ENCODE measurements at places on chromosomes 2 and 18.
A peak's percentile ranks its signal among the peaks of the same experiment; 100 is the strongest.

DNA sequence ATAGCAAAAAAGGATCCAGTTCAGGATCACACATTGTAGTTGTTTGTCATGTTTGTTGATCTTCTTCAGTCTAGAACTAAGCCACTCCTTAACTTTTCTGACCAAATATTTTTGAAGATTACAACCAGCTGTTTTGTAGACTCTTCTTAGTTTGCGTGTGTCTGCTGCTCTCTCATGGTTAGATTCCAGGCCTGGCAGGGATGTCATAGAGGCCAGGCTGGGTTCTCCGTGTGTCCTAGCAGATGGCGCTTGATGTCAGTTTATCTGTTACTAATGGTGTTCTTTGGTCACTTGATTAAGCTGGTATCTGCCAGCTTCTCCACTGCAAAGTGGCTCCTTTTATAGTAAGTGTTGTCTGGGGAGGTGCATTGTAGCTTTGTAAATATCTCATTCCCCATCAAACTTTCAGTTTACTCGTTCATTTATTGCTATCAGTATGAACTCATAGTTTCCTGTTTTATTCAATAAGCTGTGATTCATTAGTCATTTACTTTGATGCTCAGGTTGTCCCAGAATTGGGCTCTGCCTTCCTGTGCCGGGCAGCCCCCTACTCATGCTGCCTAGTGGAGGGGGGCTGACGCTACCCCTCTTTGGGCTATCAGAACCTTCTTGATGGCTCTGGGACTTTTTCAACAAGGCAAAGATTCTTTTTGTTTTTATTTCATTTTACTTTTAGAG lies 42.1 kb downstream of the GRHL1 start:
- no peak for DNase-seq

GRCh38 chr2:235112365-235112764 lies 160.5 kb downstream of the SH3BP4 start:
- DNase-seq, result no peak

DNA sequence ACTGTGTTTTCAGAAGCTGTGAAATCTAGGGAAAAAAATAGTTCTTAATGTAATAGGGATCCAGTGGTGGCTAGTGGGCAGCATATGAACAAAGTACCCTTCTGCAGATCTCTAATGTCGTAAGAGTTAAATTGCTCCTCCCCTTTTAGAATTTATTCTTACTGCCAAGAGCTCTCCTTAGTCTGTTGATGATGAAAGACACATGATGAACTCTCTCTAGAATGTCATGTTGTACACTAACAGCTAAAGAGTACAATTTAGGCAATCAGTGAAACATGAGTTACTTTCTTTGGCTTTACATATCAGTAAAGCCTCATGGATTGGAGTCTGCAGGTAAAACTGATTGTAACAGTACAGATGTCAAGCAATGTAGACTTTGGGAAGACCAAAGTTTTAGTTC lies 84.2 kb downstream of the SLC39A10 start:
- no peak for DNase-seq

DNA sequence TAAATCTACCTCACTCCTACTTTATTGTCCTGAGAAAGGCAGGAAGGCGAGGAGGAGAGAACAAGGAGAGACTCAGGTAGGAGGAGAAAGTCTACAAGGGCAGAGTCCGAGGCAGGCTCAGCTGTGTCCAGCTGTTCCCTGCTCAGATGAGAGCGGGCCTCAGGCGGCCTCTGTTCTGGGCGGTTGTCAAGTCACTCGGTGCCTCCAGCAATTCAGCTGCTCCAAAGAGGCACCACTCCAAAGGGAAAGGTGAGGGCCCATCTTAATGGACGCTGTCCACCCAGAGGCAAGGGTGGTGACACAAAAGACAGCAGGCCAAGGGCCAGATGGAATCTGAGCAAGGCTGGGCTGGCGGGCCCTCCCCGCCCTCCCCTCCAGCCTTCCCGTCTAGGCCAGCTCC lies 101.4 kb upstream of the EPAS1 start:
- DNase-seq, result no peak

DNA sequence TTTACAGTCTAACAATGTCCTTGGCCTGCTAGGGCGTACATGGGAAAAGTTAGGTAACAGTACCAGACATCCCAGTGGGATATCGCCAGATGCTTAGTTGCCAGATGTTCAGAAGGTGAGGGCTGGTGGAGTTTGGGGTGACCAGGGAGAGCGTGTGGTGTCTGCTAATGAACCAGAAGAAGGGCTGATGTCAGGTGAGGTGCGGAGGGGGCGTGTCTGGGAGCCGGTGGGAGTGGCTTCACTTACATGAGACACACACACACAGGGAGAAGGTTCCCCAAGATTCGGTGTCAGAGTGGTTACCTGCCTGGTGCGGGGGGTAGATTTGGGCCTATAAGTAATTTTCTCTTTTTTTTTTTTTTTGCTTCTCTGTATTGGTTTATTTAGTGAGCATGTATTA lies 12.2 kb downstream of the RAB31 start:
- DNase-seq, result no peak

DNA sequence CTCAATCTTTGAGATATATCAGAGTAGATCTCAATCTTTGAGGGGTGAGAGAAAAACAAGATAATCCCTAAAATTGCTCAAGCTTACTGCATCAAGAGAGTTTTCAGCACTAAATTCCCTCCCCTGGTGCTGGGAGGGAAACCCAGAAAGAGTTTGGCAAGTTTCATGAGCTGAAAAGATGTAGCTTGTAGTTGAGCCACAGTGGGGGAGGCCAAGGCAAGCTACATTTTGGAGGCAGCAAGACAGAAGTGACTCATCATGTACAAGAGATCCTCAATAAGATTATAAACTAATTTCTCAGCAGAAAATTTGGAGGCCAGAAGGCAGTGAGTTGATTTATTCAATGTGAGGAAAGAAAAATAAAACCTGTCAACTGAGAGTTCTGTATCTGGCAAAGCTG lies 308.2 kb downstream of the PIEZO2 start:
- no peak for DNase-seq

DNA sequence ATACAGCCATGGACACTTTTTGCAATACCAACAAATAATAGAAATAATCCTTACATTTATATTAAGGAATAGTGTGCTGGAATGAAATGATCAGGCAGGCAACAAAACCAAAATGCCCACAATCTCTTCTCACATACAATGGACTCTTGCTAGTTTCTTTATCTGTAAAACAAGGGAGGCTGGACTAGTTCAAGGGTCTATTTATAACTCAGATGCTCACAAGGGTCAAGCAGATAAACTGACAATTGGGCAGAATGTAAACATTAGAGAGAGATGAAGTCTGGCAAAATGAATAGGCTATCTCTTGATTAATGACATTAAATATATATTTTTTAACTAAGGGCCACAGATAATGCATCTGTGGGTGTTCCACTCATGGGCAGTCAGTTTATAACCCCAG lies 11.4 kb downstream of the PPIL3 start:
- DNase-seq, result no peak

- DNase-seq, result peak; percentile 41
Observed at GRCh38 chr2:238238766-238239542, 884 bp downstream of the HES6 start.

GRCh38 chr2:230687498-230687897 lies 25.1 kb upstream of the CAB39 start:
- no peak for DNase-seq

GRCh38 chr18:37665346-37665745 lies 99.7 kb upstream of the CELF4 start:
- no peak for DNase-seq

DNA sequence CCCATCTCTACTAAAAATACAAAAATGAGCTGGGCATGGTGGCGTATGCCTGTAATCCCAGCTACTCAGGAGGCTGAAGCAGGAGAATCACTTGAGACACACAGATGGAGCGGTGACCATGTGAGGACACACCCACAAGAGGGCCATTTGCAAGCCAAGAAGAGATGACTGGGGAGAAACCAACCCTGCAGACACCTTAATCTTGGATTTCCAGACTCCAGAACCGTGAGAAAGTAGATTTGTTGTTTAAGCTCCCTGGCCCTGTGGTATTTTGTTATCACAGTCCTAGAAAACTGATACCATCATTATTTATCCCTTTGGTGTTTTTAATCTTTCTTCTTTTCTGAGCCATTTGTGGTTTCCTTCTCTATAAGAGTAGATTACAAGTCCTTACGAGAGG lies 88.6 kb upstream of the ID2 start:
- no peak for DNase-seq

GRCh38 chr2:109138449-109138848 lies 9.4 kb downstream of the SH3RF3 start:
- no peak for DNase-seq

- no peak for DNase-seq
Observed at GRCh38 chr2:42784204-42784880, 8.0 kb downstream of the HAAO start.

DNA sequence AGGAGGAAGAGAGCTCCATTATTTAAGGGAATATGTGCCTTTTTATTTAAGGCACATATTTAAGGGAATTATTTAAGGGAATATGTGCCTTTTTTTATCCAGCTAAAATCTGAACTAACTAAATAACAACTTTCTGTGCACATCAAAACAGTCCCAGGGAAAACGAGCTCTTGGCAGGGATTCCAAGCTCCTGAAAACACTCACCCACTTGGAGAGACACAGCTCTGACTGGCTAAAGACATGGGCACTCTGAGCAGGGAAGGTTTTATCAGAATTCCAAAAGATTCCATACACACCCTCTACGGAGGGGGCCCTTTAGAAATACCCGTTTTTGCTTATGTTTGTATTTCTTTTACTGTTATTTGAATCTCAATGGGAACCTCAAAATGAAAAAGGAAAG lies 181.0 kb downstream of the ZNF516 start:
- no peak for DNase-seq

DNA sequence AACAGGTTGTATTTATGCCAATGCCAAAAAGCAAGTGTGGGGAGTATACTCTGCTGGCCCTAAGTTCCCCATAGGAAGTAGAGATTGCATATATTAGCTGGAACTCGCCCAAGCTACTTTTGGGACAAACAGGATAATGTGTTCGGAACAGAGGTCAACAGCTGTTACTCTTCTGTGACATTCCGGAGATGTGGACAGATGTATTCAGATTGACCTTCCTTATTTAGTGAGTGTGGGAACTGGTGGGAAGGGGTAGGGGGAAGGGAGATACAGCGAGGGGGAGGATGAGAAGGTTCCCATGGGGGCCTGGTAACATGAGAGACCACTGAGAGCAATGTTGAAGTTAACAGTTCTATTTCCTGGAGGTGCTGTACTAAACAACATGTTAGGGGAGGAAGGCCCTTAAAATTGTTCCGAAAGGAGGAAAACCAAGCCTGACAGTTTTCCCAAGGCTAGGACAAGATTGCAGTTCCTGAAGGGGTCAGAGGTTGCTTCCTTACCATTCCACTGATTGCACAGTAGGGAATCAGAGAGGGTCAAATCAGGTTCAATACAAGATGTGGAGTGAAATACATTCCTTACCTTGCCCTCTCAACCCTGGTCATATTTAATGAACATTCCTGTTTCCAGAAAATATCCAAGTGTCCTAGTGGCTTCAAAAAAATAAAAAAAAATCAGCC lies 14.3 kb upstream of the CD28 start:
- no peak for DNase-seq

GRCh38 chr2:3727397-3728045 lies 24.1 kb downstream of the DCDC2C start:
- no peak for DNase-seq

- no peak for DNase-seq
Observed at GRCh38 chr2:223314811-223315210, 262.8 kb downstream of the KCNE4 start.

DNA sequence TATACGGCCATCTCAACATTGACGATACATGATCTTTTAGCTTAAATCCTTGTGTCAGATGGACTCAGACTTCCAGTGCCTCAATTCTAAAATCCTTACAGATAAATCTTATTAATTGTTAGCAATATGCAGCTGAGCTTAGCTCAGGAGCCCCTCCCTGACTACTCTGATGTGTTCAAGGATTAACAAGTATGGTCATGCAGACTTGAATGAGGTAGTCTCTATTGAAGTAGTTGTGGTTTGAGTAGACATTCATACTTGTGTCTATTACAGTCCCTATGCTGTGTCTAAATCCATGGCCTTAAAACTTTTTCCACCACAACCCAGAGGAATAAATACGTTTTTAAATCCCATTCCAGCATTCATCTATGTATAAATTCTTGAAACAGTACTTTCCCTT lies 119.5 kb downstream of the NUP35 start:
- DNase-seq, result no peak

GRCh38 chr2:219765231-219765911 lies 137.9 kb downstream of the SLC4A3 start:
- DNase-seq, result no peak

GRCh38 chr2:100730290-100730868 lies 89.6 kb upstream of the NPAS2 start:
- peak; percentile 23 for DNase-seq

- DNase-seq, result no peak
Observed at GRCh38 chr2:19367326-19367725, 8.9 kb upstream of the OSR1 start.

DNA sequence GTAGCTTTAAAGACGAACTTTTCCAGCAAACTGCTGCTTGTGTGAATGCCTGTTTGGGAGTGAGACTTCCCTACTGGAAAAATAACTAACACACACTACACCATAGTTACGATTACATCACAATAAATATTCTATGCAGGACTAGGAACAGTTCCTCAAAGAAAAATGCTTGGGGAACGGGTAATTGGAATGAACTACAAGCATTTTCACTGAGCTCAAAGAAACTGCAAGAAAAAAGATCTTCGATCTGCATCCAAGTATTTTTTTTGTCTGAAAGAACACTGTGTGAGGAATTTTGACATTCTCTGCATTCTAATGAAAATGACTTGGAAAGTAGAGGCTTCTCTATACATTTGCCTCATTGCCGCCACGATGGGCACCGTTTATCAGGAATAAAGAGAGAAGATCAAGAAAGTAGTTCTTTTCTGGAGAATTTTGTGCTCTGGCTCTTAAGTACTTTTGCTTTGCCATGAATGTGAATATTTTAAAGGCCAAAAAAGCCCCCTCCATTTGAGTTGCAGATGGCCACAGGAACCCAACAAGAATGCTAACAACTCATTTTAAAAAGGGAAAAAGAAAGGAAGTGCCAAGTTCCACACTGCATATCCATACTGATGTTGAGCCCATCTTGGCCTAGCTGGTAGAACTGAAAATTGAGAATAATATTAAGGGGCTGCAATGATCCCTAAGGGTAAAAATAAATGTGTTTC lies 13.6 kb downstream of the LYPD1 start:
- no peak for DNase-seq

DNA sequence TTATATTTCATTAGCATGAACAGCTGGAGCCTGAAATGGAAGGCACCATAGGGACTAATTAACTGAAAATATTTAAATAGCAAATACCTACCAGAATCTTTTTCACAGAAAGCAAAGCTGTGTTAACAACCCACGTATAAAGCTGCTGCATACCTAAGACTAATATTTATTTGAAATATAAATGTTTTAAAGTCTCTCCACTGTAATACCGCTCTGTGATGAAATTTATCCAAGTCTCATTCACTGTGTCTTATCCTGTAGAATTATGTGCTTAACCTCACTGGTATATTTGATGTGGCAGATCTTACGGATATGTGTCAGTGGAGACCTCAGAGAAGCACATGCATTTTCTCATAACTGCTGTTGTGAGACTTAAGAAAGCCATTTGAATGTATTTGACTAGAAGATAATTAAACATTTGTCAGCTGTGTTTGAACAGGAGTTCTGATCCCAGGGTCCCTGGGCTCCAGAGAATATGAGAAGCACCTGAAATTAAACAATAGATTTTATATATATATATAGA lies 373.3 kb downstream of the ZNF804A start:
- no peak for DNase-seq
